ENCODE measurements at places on chromosomes 7 and 10.

DNA sequence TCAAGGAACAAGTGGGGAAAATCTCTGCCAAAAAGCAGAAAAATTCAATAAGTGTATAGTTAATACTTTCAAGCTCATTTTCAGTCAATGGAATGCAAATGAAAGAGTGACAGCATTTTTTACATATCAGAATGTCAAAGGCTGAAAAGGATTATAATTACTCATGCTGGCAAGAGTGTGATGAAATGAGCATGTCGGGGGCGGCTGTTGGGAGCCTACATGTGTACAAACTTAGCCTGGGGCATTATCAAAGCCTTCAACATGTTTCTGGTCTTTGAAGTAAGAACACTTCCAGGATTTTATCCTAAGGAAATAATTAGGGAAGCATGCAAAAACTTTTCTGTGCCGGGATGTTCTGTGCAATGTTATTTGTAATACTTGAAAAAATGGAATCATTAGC is 221.7 kb upstream of the LYZL1 start:
- DNase-seq = no peak

DNA sequence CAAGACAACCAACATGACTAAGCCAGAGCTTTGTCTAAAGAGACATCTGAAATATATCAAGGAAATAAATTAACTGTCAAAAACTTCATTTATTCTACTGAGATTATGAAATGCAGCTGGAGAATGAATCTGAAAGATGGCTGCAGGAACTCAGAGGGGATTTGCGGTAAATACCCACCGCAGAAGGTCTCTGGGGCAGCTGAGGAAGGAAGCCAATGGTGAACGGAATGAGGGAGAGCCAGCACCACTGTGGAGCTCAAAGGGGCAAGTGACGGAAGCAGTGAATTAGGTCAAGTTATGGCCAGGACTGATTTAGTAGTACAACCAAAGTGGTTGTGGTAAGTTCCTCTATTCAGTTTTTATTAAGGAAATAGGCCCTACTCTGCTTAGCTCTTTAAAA is 215.3 kb upstream of the GLI3 start:
- no peak for DNase-seq

- no peak for DNase-seq
Observed at GRCh38 chr10:49768731-49769130, 6.6 kb upstream of the OGDHL start.

GRCh38 chr7:77430927-77431326 is 14.8 kb upstream of the GSAP start:
- no peak for DNase-seq

Data from GM04504 (cell line).